ENCODE measurements at places on chromosomes 4 and X.

DNA sequence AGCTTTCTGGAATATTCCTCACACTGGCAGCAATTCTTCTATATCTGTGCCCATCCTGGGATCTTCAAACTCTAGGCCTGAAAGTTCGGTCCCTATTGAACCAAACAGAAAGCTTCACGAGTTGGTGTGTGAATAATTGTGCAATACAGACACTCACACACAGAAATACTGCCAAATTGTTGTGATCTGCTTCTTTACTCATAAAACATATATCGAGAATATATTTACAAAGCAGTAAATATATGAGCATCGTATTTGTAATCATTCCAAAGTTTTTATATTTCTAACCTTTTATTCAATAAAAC, 56.6 kb upstream of the BEX4 start:
- DNase-seq, result no peak

DNA sequence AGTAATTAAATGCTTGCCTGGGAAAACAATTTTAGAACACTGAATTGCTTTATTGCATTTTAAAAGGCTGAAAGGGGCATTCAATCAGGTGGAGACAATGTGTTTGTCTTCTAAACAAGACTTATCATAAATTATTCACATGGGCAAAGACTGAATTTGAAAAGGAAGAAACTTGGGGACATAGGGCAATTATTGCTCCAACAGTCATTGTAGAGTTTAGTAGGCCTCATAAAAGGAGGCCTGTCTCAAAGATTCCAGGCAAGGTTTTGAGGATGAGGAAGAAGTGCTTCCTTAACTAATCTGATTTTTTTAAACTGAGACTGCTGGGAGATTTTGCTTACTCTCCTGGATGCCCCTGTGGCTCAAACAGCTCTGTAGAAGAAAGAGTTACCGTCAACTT, 174.4 kb upstream of the RPS6KA3 start:
- no peak for DNase-seq

DNA sequence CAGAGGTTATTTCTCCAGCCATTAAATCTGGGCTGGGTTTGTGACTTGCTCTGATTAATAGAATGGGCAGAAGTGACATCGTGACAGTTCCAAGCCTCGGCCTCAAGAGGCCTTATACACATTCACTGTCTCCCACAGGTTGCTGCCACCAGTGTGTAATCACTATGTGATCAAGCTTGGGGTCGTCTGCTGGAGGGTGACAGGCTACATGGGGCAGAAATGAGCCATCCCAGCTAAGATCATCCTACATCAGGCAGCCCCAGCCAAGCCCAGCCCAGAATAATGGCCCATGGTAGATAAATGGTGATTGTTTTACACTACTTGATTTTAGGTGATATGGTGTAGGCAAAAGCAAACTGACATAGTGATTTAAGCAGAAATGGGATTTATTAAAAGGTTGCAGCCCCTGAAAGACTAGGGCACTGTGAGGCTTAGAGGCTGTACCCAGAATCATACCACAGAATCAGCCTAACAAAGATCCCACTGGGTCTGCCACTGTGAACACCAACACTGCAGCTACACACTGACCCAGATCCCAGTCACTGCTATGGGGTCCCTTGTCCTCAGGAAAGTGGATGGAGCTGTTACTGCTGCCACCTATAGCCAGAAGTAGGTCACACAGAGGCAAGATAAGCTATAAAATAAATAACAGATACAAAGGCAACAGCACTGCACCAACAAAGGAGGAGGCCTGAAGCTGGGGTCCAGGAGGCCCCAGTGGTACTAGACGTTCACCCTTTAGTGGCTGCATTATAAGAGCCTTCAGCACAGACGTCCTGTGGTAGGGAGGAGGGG, 159.6 kb upstream of the RBPJ start:
- peak; percentile 44 for DNase-seq

- no peak for DNase-seq
Measured at GRCh38 chr4:67608027-67608426, 49.5 kb downstream of the STAP1 start.

- DNase-seq, result no peak
Measured at GRCh38 chr4:7852568-7853185, 87.0 kb downstream of the AFAP1 start.

- peak; percentile 25 for DNase-seq
Measured at GRCh38 chrX:114582264-114582632, 1.6 kb upstream of the HTR2C start.

DNA sequence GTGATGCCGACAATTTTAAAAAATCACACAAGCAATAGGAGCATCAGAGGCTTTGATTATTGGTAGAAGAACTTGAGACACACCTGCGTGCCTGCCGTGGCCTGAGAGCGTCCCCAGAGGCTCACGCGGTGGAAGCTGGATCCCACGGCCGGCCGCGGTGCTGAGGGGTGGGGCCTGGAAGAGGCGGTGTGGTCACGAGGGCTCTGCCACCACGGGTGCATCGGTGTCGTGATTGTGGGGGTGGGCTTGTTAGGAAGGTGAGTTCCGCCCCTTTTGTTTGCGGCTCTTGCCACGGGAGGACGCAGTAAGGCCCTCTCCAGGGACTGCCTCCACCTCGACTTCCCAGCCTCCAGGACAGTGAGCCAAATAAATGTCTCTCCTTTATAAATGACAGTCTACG, 77.2 kb upstream of the ADRA2C start:
- DNase-seq, result no peak

DNA sequence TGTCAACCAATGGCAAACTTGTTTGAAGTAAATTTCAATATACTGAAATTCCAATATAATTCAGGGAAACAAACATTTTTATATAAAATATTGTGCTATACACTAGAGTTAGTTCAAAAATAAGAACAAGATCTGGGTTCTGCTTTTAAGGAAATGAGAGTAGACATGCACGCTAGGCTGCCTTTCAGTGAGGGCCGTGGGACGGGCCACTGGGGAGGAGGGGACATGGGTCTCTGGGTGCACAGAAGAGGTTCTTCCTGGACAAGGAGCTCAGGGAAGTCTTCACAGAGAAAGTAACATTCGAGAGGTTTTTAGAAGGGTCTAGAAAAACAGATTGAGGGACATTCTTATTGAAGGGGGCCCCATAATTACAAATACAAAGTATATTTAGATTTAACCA, 64.4 kb downstream of the SHROOM3 start:
- no peak for DNase-seq

DNA sequence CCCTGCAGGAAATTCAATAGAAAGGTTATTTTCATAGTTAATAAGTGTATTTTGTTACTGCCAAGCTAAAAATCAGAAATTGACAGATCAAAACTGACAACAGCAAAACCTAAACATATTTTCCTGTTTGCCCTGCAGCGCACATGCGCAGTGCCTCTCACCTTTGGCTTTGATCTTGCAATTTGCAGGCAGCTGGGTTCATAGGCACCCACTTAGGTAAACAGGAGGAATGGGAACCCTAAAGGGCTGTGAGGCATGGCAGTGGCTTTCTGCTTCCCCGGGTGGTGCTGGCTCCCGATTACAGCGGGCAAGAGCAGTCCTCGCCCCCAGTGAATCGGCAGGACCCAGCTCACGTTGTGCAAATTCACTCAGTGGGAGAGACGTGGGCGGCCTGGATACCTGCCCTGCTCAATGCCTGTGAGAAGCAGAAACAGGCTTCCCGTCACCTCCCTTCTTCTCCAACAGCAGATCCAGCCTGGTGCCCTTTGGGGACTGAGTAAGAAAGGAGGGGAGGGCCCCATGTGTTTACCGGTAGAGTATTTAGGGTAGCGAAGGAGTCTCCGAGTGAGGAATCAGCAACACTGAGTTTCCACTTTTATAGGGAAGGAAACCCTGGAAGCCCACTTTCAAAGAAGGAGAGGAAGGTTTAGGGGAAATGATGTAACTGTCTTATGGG, 25.7 kb downstream of the CCKAR start:
- DNase-seq, result no peak
